ENCODE measurements at places on chromosomes 6 and 20.

DNA sequence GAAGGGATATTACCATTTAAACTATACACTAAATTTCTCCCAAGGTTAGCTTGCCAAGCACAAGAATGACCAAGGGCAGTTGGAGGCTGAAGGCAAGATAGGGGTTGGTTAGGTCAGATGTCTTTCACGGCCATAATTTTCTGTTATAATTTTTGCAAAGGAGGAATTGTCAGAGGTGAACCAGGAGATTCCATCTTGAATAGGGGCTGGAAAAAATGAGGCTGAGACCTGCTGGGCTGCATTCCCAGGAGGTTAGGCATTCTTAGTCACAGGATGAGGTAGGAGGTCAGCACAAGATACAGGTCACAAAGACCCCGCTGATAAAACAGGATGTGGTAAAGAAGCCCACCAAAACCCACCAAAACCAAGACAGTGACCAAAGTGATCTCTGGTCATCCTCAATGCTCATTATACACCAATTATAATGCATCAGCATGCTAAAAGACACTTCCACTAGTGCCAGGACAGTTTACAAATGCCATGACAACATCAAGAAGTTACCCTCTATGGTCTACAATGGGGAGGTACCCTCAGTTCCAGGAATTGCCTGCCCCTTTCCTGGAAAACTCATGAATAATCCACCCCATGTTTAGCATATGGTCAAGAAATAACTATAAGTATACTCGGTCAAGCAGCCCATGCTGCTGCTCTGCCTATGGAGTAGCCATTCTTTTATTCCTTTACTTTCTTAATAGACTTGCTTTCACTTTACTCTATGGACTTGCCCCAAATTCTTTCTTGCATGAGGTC lies 371.8 kb upstream of the SULF2 start:
- DNase-seq: no peak

DNA sequence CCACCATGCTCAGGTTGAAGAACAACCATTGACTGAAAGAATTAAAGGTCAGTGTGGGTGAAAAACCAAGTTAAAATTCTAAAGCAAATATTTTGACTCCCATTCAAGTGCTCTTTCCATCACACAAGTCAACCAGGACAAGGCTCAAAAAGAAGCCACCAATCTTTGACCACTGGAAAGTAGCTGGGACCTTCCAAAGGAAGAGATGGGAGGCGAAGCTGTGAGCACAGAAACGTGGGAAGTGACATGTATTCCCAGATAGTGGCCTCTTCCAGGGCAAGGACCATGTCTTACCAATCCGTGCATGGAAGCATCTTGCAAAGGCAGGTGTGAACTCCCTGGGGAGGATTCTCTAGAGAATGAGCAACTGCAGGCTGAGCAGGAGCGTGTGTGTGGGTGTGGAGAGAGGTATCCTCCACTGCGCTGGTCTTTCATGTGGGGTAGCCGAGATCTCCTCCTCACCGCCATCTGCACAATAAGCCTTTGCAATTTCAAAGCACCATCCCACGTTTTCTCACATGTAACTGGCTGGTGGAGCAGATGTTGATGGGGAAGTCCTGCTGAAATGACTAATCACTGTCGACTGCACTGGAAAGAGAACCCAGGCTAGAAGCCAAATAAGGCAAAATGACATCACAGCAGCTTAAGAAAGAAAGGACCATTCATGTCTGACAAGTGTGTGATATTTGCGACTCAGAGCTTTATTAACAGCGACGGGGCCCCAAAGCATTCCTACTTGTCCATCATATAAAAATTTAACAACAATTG lies 189.4 kb upstream of the RREB1 start:
- DNase-seq: no peak

- no peak for DNase-seq
These were observed 46.9 kb upstream of the LOC128125822 start for GRCh38 chr6:63525186-63525878.

- DNase-seq: peak; percentile 55
These were observed 12.2 kb upstream of the SERPINB1 start for GRCh38 chr6:2853769-2854395.

GRCh38 chr6:89351671-89352277 lies 748 bp downstream of the UBE2J1 start:
- DNase-seq: no peak

GRCh38 chr6:122956376-122956775 lies 39.7 kb upstream of the CLVS2 start:
- DNase-seq: no peak

- DNase-seq: no peak
These were observed 648.5 kb downstream of the HTR1B start for GRCh38 chr6:76814496-76815458.

GRCh38 chr20:45337367-45338120 lies 10.7 kb downstream of the SDC4 start:
- no peak for DNase-seq

DNA sequence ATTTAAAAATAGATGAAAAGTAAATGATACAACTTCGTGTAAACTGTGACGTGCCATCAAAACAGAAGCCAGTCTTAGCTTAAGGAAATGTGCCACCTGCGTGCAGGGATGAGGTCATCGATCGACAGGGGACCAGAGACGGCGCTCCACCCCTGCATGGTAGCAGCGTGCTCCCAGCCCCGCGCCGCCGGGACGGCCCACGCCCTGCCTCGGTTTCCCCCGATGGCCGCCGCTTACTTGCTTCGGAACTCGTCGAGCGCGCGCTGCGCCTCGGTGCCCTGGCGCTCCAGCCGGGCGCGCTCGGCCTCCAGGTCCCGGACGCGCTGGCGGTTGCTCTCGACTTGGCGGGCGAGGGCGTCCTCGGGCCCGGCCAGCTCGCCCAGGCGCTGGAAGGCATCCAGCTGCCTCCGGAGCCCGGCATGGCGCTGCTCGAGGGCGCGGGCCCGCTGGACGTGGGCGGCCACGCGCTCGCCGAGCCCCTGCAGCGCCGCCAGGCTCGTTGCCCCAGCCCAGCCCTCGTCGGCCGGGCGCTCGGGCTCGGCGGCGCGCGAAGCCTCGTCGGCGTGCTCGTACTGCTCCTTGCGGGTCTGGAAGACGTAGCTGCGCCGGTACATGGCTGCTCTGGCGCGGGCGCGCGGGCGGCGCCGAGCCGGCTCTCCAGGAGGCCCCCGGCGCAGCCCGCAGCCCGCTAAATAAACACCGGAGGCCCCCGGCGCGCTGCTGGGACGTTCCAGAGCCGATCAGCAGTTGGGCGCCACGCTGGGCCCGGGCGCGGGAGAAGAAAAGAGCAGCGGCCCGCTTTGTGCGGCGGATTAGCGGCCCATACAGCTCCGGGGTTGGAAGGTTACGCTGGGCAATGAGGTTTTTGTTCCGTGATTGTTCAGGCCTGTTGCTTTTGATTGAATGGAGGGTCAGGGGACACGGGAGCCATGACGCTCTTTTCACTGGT lies at the start of gene BFSP1:
TSS of gene BFSP1 (minus strand) at position 664 of the 949 bp plus-strand sequence. CDS start at position 614, 50 bp downstream.
- no peak for DNase-seq

GRCh38 chr6:38413102-38413800 lies 226.5 kb downstream of the BTBD9 start:
- DNase-seq: no peak

DNA sequence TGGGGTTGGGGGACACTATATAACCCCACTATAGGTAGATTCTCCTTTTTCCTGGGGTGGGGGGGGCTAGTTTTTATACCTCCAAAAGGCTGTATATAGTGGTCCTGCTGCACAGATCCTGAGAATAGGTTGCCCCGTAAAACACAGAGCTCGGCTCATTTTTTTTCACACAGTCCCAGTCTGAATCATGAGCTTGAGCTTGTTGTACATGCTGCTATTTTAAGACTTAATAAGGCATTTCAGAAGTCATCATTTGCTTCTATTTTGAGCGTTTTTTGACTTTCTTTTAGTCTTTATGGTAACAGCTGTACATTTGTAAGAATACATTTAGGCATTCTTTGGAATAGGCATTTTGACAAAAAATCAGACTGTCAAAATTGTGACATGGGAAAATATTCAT lies 30.5 kb downstream of the SLC9A8 start:
- DNase-seq: no peak

DNA sequence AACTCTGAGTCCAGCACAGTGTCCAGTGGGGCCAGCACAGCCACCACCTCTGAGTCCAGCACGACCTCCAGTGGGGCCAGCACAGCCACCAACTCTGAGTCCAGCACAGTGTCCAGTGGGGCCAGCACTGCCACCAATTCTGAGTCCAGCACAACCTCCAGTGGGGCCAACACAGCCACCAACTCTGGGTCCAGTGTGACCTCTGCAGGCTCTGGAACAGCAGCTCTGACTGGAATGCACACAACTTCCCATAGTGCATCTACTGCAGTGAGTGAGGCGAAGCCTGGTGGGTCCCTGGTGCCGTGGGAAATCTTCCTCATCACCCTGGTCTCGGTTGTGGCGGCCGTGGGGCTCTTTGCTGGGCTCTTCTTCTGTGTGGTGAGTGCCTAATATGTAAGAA lies 3.8 kb downstream of the MUC21 start:
- no peak for DNase-seq

DNA sequence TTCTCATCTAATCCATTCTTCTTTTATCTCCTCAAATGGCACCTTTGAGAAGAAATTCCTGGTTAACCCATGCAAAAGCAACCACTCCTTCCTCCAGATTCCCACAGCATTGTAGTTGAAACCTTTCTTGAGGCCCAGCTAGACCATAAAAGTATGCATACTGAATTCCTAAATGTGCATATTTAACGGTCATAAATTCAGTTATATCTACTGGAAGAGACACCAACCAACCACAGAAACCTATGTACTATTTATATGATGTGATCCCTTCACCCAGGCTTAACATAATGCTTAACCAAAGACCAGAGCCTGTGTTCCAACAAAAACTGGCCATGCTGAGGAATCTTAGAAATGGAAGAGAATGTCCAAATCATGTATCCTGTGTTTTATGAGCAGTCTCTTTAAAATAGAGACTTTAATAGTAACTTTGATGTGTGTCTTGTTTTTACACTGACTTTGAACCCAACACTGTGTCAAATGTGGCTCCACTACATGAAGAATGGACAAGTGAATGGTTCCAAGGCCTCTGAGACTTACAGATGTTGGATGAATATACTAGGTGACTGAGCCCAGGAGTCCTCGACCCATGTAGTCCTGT lies 11.4 kb upstream of the TAF8 start:
- DNase-seq: no peak

DNA sequence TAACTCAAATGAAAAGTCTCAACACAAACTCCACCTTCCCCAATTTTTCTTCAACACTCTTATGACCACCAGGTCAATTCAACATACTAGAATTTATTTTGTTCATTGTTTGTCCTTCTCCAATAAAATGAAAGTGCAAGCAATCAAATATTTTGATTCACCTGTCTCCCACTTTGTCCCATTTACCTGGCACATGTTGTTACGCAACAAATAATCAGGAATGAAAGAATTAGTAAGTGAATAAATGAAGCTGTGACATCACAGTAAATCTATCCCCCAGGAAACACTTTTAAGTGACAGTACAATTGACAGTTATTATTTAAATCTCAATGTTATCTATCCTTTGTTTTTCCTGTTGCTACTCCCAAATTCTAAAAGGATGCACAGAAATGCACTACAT lies 393.7 kb upstream of the OPRM1 start:
- DNase-seq: no peak

DNA sequence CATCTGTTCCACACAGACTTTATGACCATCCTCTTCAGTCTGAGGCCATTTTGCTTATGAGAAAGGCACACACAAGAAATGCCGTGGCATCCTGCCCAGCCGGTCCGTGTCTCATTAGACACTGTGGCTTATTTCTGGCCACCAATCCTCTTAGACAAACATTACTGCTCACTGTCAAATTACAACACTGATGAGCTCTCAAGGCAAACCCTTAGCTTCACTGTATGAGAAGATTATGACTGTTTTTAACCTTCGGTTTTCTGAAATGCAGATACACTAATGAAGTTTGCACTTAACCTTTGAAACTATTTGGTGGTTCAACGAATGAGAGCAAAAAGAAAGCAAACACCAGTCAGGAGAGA lies 50.5 kb upstream of the DST start:
- DNase-seq: no peak

DNA sequence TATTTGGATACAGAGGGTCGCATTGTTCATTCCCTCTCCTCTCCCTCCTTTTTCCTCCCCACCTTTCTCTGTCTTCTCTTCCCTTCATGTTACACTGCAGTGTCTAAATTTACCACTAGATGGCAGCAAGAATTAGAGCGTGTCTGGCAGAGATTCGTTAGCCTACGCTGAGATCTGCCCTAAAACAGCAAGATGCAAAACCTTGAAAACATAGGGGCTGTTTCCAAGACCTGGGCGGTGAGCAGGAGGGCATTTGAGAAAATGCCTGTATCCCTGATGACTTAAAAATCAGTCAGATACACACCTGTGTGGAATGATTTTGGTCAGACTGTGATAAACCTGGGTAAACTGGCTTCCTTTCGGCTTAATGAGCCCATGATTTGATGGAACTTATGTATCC lies 101.5 kb upstream of the ISM1 start:
- DNase-seq: peak; percentile 1

GRCh38 chr6:18845896-18846295 lies 458.7 kb downstream of the RNF144B start:
- DNase-seq: no peak

DNA sequence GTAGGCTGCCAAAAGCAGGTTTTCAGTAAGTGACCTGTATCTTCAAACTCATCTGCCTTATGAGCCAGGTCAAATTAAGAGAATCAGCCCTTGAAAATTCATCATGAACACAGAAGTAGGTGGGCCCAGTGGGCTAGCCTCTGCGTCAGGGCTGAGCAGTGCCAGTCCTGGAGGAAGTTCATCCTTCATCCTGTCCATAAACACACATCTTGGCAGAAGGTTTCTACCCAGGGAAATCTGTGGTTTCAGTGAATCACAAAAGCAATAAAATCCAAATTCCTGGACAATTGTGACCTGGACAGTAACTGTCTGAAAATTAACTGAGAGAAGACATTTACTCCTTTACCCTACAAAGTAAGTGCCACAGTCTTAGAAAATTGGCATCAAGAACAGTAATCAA lies 72.4 kb downstream of the ATG5 start:
- DNase-seq: no peak

DNA sequence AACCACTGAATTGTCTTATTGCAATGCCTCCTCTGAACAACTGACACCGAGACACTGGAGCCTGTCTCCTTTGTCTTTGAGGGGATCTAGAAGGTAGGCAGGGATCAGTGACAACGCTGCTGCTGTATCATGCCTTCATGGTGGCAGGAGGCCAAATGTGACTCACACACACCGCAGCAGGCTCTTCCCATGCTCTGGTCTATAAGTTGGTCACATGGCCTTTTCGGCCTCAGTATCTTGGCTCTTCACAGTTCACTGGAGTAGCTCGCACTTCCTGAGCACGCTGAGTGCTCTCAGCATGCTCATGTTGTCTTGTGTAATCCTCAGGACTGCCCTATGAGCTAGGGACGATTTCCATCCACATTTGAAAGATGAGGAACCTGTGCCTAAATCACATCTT lies 167.4 kb upstream of the PCSK2 start:
- no peak for DNase-seq

- DNase-seq: no peak
These were observed 913.0 kb downstream of the C6orf118 start for GRCh38 chr6:164396071-164397047.

- no peak for DNase-seq
These were observed 310.3 kb downstream of the EYA4 start for GRCh38 chr6:133551436-133551835.

GRCh38 chr20:31822421-31823330 lies 3.5 kb downstream of the MYLK2 start:
- peak; percentile 62 for DNase-seq
